ENCODE measurements at places on chromosomes 16 and 17. TPM values are rescaled to one million over a fixed set of nuclear protein-coding genes. Genes with fewer than 3 reads are reported as not detected.

Gene PPM1E
- total RNA-seq = not detected

Gene ASGR1
- not detected for total RNA-seq

Gene NAGS
- total RNA-seq = 1.8 TPM

DNA sequence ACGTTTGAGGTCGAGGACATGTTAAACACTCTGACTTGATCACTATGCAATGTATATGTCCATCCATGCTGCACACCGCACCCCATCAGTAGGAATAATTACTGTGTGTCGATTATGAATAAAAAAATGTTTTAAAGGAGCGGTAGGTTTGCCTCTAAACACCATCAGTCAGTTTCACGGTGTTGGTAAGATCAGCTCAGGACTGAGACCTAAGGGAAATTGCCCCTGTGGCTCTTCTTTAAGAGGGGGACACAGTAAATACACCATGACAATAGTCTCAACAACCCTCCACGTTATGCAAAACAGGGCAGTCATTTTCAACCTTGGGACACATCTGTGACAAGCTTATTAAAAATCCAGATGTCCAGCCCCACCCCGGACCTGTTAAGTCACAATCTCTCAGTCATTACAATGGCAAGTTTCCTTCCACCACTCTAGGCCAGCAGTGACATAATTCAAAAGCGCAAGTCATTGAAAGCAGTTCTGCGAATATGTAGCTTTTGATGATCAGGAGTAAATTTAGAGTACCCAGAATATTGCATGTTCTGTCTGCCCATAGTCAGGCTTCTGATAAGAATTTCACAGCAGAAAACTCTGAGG lies 1.2 kb downstream of the ATMIN start:
- peak overlapping the region; percentile 54 for H3K27ac ChIP-seq
- H3K4me3 ChIP-seq = peak overlapping the region; percentile 78
- peak; percentile 66 for DNase-seq
- H3K36me3 ChIP-seq = 0 out of 2 replicates have a peak, but pooled peaks cover 7% of the 10 kb centered on the region
- H3K27me3 ChIP-seq = no peaks in the 10 kb centered on the region
- peaks cover 10% of the 10 kb centered on the region for H3K4me1 ChIP-seq

Gene SNX20
- total RNA-seq = not detected

DNA sequence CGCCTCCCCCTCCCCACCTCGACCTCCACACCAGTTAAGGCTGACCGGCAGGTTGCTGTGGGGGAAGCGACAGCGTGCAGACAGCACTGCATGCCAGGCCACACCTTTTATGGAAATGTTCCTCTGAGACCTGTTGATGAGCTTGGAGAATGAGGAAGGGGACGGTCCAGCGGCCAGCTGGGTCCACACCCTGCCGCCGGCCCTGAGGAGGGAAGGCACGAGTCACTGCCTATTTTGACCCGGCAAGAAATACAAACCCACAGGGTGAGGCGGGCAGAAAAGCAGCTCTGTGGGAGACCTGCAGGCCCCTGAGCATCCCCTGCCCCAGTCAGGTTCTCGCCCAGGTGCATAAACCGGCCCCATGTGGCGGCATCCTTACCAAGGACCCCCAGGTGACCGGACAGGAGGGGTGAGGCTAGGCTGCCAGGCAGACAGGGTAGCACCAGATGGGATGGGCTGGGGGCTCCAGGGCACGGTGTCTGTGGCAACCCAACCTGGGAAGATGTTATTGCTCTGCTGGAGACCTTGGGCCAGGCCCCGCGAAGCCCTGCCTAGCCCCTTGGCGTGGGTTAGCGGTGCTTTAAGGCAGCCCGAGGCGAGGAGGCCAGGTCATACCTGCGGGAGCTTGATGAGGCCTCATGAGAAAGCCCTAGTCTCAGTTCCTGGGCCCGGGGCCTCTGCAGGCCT lies 12.7 kb downstream of the NATD1 start:
- H3K4me3 ChIP-seq = no peak overlapping the region
- DNase-seq = no peak
- H3K36me3 ChIP-seq = no peaks in the 10 kb centered on the region
- H3K27me3 ChIP-seq = no peaks in the 10 kb centered on the region
- no peaks in the 10 kb centered on the region for H3K4me1 ChIP-seq

Gene CACNG5
- total RNA-seq = not detected

DNA sequence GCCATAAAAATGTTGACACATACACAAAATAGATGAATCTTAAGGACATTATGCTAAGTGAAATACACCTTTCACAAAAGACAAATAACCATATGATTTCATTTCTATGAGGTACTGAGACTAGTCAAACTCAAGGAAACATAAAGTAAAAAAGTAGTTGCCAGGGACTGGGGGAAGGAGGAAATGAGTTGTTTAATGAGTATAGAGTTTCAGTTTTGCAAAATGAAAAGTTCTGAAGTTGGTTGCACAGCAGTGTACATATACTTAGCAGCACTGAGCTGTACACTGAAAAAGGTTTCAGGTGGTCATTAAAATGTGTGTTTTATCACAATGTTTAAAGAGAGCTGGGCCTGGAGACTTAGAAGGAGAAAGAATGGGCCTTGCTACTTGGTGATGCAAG lies 4.7 kb upstream of the SLC13A2 start:
- DNase-seq = no peak
- H3K36me3 ChIP-seq = no peaks in the 10 kb centered on the region
- H3K27me3 ChIP-seq = peaks cover 43% of the 10 kb centered on the region
- no peak overlapping the region for H3K4me3 ChIP-seq
- no peak overlapping the region for H3K27ac ChIP-seq

Gene DNAI2
- not detected for total RNA-seq

GRCh38 chr16:56411123-56411522 lies 14.2 kb downstream of the AMFR start:
- no peak overlapping the region for H3K27ac ChIP-seq
- no peak for DNase-seq
- H3K4me1 ChIP-seq = peaks cover 9% of the 10 kb centered on the region
- H3K4me3 ChIP-seq = no peak overlapping the region
- H3K36me3 ChIP-seq = peaks cover 27% of the 10 kb centered on the region
- no peaks in the 10 kb centered on the region for H3K27me3 ChIP-seq

DNA sequence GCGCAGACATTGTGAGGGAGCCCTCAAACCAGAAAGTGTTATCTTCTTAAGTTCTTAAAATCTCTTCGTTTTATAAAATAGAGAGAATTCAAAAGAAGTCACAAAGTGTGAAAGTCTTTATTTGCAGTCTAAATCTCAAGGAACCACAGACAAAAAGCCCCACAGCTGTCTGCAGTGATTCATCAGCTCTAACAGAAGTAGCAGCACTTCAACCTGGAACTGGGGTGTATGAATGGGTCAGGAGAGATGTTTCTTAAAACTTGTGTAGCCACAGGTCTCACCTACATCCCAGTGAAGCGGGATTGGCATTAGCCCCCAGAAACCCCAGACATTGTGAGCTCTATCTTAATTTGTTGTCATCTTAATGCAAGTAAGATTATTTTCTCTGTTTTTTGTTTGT lies 61.1 kb downstream of the CDYL2 start:
- no peaks in the 10 kb centered on the region for H3K4me1 ChIP-seq
- H3K36me3 ChIP-seq = no peaks in the 10 kb centered on the region
- DNase-seq = no peak
- H3K27me3 ChIP-seq = no peaks in the 10 kb centered on the region
- H3K27ac ChIP-seq = no peak overlapping the region
- no peak overlapping the region for H3K4me3 ChIP-seq

DNA sequence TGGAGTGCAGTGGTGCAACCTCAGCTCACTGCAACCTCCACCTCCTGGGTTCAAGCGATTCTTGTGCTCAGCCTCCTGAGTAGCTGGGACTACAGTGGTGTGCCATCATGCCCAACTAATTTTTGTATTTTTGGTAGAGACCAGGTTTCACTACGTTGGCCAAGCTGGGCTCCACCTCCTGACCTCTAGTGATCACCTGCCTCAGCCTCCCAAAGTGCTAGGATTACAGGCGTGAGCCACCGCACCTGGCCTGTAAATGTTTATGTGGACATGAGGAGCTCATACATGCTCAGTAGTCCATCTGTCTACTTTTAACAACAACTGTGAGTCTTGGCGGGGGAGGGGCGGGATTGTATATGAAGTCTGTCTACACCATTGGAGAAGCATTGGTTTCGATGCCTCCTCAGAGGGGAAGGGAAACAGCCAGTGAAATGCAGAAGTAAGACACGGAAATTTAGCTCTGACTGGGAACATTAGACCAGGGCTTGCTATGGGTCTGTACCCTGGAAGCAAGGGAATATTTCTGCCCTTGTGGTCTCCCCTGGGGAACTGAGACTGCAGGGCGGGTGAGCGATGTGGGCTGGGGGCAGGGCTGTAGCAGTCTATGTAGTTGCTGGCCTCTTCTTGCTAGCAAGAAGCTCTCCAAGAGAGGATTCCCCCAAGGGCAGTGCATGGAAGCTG lies 9.3 kb downstream of the NUBP1 start:
- H3K27me3 ChIP-seq = no peaks in the 10 kb centered on the region
- H3K4me3 ChIP-seq = no peak overlapping the region
- no peak for DNase-seq
- no peak overlapping the region for H3K27ac ChIP-seq
- H3K36me3 ChIP-seq = no peaks in the 10 kb centered on the region

Gene CEP295NL
- total RNA-seq = 0.11 TPM

GRCh38 chr17:7114875-7115614 lies 423 bp upstream of the ASGR2 start:
- H3K36me3 ChIP-seq = no peaks in the 10 kb centered on the region
- DNase-seq = no peak
- no peaks in the 10 kb centered on the region for H3K4me1 ChIP-seq
- no peak overlapping the region for H3K27ac ChIP-seq

- H3K4me3 ChIP-seq = no peak overlapping the region
- DNase-seq = peak; percentile 11
- peaks cover 10% of the 10 kb centered on the region for H3K4me1 ChIP-seq
These were observed 195.4 kb downstream of the KATNIP start for GRCh38 chr16:27745348-27745747.

GRCh38 chr16:58638148-58639036 lies 8.8 kb upstream of the CNOT1 start:
- no peaks in the 10 kb centered on the region for H3K27me3 ChIP-seq
- H3K27ac ChIP-seq = peak overlapping the region; percentile 62
- no peak overlapping the region for H3K4me3 ChIP-seq

Gene C16orf87
- 7.9 TPM for total RNA-seq

Gene PRR35
- total RNA-seq = not detected

DNA sequence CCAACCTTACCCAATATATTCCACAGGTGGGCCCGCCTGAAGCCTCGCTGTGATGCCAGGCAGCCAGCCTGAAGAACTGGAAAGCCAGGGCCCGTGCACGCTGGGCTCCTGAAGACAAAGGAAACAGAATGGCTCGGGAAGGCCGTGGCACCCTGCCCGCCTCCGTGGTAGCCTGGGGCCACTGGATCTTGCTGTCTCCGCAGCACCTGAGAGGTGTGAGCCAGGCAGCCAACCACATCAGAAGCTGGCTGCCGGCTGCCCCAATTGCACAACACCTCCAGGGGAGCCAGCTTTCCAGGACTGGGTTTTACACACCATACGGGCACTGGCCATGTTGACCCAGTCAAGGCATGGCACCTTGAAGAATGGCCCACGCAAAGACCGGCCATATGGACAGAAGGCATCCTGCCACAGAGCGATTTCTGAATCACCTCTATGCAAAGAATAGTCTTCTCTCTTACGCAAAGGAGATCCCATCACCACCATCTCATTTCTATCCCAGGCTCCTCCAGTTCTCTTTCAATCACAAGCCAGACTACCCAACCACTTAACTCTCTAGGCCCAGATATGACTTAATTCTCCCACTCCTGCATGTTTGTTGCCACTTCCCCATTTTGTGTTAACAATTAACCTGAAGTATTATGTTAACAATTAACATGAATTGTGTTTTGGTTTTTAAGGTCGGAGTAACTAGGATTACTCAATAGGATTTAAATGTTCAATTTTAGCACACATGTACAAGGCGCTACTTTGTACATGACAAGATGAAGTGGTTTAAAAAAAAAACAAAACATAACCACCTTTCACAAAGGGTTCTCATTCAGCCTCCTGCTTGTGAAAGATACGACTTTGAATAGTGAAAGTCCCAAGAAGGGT lies 32.1 kb downstream of the ZFHX3 start:
- no peak overlapping the region for H3K4me3 ChIP-seq
- no peaks in the 10 kb centered on the region for H3K27me3 ChIP-seq
- peaks cover 23% of the 10 kb centered on the region for H3K4me1 ChIP-seq
- no peak overlapping the region for H3K27ac ChIP-seq
- no peak for DNase-seq
- no peaks in the 10 kb centered on the region for H3K36me3 ChIP-seq

GRCh38 chr16:66553223-66553622 lies 847 bp downstream of the CKLF start:
- H3K27me3 ChIP-seq = no peaks in the 10 kb centered on the region
- peak overlapping the region; percentile 78 for H3K4me3 ChIP-seq
- no peak overlapping the region for H3K27ac ChIP-seq
- H3K4me1 ChIP-seq = peaks cover 30% of the 10 kb centered on the region
- peak; percentile 30 for DNase-seq

All from GM23248 (cell line).